Right renal cortex interstitium (tissue), 3 donors: ENCODE measurements at places on chromosomes 1 and 21.

- no peak for DNase-seq
Observed at GRCh38 chr1:109113590-109114341, at the start of gene ELAPOR1. ELAPOR1 (plus strand) TSS chr1:109114115; CDS start chr1:109114184, 69 bp downstream.

- DNase-seq = no peak
Observed at GRCh38 chr1:158024737-158025136, 31.3 kb downstream of the KIRREL1 start.

DNA sequence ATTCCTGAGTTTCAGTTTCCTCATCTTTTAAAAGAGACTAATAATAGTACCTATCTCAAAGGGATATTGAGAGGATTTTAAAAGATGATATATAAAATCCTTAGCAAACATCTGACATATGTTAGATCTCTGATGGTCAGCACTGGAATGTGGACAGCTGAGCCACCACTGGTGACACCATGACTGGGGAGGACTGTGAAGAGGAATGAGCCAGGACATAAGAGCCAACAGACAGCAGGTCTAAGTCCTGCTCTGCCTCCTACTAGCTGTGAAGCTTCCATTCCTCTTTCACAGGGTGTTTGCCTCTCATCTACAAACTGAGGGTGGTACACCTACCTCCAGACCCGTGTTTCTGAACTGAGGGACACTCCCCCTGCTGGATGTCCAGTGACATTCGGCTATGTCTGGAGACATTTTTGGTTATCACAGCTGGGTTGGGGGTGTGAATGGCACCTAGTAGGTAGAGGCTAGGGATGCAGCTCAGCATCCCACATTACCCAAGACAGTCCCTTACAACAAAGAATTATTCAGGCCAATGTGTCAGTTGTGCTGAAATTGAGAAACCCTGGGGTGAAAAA, 109.1 kb upstream of the OLIG2 start:
- DNase-seq = no peak

- DNase-seq = no peak
Observed at GRCh38 chr1:181216591-181216994, 128.1 kb downstream of the IER5 start.
